SK-N-MC (cell line): ENCODE measurements at places on chromosomes 13 and 19.
A peak's percentile ranks its signal among the peaks of the same experiment; 100 is the strongest.

- no peak for DNase-seq
Measured at GRCh38 chr13:75468602-75469001, 13.4 kb downstream of the TBC1D4 start.

- no peak for DNase-seq
Measured at GRCh38 chr13:66612983-66613382, 617.2 kb downstream of the PCDH9 start.

- no peak for DNase-seq
Measured at GRCh38 chr13:90768116-90768515, 579.4 kb upstream of the MIR17HG start.

DNA sequence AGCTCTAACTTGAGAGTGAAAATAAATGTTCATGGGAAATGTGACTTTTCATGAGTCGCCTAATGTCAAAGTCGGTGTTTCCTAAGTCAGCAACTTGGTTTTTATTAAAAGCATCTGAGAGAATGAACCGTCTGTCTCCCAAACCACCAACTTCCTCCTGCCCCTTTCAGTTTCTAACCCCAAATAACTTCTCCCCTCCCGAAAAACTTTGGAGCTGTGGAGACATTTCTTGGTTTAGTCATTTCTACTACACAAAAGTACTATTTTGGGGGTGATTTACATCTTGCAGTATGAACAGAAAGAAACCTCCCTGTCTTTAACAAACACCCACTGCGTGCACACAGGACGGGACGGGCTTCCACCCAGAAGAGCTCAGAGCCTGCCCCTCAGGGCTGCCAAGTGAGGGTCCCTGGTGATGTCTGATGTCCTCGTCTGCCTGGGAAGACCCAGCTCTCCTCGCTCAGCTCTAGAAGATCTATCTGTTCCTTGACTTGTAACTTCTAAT is 65.0 kb downstream of the RASA3 start:
- DNase-seq: no peak

DNA sequence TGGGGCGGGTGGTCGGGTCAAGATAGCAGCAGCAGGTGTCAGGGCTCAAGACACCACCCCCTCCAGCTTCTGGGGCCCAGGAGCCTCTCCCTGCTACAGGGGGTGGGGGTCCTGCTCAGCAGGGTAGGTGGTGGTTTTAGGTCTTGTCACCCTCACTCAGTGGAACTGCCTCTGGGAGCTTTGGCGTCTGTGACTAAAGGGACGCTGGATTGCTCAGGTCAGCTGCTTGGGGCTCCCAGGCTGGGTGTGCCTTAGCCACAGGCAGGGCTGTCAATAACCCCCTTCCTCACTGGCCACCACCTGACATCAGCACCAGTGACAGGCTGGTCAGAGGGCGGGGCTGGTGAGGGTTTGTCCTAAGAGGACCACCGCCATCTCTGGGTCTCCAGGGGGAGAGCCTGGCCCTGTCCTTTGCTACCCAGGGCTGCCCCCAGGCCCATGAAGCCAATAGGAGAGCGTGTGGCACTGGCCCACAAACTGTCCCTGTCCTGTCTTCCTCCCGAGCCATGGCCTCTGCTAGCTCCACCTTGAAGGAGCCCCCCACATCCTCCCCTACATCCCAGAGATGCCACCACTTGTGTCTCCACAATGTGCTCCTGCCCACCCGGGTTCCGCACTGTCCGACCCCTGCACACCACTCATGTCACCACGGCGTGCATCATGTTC is 36.4 kb downstream of the MAU2 start:
- DNase-seq: no peak

DNA sequence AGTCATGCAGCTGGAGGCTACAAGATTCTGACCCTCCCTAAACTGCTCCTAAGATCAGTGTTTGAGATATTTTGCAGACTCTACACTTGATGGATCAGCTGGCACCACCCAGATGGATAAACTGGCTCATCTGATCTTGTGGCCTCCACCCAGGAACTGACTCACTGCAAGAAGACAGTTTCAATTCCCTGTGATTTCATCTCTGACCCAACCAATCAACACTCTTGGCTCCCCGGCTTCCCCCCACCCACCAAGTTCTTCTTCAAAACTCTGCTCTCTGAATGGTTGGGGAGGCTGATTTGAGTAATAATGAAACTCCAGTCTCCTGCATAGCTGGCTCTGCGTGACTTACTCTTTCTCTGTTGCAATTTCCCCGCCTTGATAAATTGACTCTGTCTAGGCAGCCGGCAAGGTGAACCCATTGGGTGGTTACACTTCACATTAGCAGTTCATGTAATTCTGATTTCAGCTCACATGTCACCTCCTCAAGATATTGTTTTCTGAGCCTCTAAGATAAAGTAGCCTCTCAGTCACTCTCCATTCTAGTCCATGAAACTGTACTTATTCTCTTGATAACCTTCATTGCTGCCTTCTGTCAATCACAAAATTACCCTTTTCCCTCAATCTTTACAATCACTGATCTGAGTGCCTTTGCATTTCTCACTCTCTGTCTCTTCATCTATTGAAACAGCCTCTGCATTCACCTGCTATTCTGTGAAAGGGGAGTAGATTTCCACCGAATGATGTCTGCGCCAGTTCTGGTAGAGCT is 9.9 kb upstream of the FPR3 start:
- DNase-seq: no peak

GRCh38 chr19:10339977-10340376 is 553 bp upstream of the ICAM3 start:
- DNase-seq: no peak

DNA sequence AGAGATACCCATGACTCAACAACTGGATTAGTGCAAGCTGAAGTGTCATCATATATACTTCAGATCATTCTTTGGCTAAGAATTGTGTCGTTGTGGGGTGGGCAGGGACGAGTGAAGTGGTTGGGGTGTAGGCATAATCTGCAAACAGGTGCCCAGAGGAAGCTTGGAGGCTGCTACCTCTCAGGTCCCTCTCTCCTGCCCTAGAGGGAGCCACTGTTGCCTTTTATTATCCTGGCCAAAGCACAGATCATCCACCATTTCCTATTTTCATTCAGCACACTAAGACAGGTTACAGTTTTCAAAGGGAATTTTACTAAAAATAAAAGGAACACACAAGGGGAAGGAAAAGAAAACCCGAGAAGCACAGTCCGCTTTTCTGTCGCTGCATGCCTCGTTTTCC is 126.6 kb downstream of the HS6ST3 start:
- no peak for DNase-seq

- DNase-seq: peak; percentile 94
Measured at GRCh38 chr19:41530761-41531301, 45.1 kb upstream of the CEACAM21 start.

GRCh38 chr13:19181621-19182485 is at the start of gene TUBA3C:
TSS of gene TUBA3C (minus strand) at chr13:19181824. CDS start at chr13:19181747, 77 bp downstream.
- no peak for DNase-seq

DNA sequence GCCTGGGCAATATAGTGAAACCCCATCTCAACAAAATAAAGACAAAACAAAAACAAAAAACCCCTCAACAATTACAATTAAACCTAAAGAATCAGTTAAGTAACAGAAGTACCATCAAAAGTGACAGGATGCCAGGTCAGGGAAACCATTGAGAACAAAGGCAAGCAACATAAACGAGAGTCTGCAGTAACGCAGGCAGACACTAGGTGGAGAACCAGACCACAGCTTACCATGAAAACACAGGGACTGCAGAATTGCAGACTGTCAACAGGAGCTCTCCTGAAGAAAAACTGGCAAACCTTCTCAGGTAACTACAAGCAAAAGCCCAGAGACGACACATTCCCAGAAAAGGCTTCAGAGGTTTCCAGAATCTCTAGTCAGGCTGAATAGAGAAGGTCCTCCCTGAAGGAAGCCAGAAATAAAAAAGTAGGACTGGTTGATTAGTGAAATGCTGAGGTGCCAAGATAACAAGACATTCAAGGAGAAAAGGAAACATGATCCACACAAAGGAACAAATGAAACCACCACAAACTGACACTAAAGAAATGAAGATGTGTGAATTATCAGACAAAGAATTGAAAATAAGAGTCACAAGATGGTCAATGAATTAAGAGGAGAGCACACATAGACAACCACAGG is 2.2 kb upstream of the ZNF665 start:
- peak; percentile 16 for DNase-seq

GRCh38 chr19:30023330-30023729 is 81.3 kb downstream of the URI1 start:
- no peak for DNase-seq

GRCh38 chr13:21901811-21902708 is 231.2 kb downstream of the FGF9 start:
- no peak for DNase-seq

DNA sequence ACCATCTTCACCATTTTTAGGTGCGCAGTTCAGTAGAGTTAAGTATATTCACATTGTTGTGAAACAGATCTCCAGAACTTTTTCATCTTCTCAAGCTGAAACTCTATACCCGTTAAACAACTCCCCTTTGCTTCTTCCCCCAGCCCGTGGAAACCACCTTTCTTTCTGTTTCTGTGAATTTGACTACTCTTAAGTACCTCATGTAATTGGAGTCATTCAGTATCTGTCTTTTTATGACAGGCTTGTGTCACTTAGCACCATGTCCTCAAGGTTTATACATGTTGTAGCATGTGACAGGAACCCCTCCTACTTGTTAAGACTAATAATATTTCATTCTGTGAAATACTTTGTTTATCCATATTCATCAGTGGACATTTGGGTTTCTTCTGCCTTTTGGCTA is 52.8 kb downstream of the TNFRSF19 start:
- no peak for DNase-seq

GRCh38 chr19:29001597-29002245 is 211.2 kb downstream of the UQCRFS1 start:
- no peak for DNase-seq
